ENCODE measurements at places on chromosomes 5 and 9.

DNA sequence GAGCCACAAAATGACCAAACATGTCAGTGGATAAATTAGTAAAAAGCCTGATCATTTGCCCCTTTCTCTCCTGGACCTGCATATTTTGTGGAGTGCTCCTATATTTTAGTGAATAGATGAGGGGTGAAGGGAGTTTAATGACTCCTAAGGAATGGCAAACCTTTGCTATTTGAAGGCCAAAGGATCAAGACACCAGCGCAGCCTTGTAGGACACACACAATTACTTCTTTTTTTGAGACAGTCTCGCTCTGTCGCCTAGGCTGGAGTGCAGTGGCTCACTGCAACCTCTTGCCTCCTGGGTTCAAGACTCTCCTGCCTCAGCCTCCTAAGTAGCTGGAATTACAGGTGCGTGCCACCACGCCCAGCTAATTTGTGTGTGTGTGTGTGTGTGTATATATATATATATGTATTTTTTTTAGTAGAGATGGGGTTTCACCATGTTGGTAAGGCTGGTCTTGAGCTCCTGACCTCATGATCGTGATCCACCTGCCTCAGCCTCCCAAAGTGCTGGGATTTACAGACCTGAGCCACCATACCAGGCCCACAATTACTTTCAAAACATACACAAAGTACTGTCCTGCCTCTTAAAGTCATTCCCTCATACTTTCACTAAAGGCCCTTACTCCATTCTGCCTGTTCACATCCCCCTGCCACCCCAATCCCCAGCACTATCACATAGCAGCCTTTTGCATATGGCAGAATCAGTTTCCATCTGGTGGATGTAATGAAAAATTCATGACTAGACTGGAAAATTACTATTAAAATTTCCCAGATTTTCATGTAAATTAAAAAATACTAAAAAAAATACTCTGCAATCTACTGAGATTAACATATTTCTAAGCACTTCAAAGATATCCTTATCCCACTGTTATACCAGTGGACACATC lies 60.4 kb downstream of the CSNK1A1 start:
- DNase-seq, result no peak

DNA sequence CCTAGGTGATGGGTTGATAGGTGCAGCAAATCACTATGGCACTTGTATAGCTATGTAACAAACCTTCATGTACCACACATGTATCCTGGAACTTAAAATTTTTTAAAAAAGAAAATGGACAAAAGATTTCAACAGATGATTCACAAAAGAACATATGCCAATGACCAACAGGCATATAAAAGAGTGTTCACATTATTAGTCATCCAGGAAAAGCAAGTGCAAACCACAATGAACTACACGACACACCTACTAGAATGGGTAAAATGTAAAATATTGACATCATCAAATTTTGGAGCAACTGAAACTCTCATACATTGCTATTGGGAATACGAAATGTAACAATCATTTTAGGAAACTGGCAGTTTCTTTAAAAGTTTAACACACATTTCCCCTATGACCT lies 109.9 kb downstream of the YIPF5 start:
- no peak for DNase-seq

DNA sequence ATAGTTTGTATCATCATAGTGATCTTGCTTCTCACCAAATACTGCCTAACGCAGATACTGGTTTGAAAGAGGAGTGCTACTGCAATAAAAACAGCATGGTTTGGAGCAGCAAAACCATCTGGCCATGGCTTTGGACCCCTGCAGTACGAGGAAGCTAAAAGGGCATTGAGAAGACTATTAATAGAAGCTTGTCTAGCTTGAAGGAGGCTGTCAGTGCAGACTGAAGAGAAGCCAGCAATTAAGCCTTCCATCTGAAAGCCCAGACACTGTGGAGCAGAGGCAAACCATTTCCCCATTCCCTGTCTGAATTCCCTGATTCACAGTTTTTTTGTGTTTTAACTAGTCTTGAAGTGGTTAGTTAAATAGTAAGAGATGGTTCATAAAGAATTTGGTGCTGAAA lies 281.6 kb downstream of the PTPRD start:
- DNase-seq, result no peak

DNA sequence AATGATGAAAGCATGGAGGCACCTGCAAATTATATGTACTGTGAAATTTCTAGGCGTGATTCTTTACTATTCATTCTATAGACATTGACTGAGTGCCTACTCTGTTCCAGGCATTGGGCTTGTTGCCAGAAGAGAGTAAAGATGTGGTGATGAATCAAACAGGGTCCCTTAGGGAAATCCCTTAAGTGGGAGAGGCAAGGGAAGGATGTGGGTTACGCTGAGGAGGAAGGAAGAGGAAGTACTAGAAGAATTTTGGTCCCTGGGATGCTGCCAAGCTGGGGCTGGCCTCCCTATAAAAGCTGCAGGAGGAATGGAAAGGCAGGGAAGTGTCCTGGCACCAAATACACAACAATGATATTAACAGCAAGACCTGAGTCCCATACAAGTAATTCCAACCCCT lies 76.7 kb upstream of the SPOCK1 start:
- peak; percentile 7 for DNase-seq

All from body of pancreas (tissue), 4 donors.